ENCODE measurements at places on chromosomes 12 and 14.

- DNase-seq, result no peak
Observed at GRCh38 chr12:2374092-2374906, 321.5 kb downstream of the CACNA1C start.

GRCh38 chr14:85115921-85116320 is 414.0 kb upstream of the FLRT2 start:
- no peak for DNase-seq

DNA sequence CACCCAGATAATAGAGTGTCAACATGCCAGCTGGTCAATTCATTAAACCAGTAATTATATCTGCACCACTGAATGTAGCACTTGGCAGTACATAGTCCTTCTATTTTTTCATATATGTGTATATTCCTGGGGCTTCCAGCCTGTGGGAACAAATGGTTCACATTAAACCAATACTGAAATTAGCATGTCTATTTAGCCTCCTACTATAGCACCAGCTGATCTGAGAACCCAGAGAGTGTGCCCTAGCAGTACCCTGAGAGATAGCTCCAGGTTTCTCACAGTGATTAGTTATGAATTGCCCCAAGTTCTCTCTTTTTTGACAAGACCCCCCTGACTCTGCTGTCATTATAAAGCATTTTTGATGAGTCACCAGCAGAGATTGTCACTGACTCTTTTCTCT is 1097.3 kb upstream of the FLRT2 start:
- DNase-seq, result no peak

DNA sequence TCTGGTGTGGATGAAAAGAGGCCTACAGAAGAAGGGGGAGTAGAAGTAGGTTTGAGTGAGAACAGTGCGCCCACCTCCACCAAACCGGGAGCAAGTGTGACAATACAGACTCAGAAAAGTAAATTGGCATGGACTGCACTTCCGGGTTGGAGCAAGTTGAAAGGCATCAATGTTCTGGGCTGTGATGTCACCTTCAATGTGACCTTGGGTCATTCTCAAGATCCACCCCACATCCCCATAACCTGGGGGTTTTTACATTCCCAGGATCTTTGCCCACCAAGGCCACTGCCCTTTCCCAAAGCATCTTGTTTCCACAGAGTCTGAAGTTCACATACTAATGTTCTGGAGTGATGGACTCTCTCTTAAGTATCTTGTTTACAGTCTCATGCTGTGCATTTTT is 5.3 kb upstream of the GZMB start:
- DNase-seq, result no peak

GRCh38 chr12:76113800-76114757 is 29.6 kb upstream of the NAP1L1 start:
- DNase-seq, result no peak

- DNase-seq, result no peak
Observed at GRCh38 chr12:108080363-108080762, 48.7 kb upstream of the WSCD2 start.

DNA sequence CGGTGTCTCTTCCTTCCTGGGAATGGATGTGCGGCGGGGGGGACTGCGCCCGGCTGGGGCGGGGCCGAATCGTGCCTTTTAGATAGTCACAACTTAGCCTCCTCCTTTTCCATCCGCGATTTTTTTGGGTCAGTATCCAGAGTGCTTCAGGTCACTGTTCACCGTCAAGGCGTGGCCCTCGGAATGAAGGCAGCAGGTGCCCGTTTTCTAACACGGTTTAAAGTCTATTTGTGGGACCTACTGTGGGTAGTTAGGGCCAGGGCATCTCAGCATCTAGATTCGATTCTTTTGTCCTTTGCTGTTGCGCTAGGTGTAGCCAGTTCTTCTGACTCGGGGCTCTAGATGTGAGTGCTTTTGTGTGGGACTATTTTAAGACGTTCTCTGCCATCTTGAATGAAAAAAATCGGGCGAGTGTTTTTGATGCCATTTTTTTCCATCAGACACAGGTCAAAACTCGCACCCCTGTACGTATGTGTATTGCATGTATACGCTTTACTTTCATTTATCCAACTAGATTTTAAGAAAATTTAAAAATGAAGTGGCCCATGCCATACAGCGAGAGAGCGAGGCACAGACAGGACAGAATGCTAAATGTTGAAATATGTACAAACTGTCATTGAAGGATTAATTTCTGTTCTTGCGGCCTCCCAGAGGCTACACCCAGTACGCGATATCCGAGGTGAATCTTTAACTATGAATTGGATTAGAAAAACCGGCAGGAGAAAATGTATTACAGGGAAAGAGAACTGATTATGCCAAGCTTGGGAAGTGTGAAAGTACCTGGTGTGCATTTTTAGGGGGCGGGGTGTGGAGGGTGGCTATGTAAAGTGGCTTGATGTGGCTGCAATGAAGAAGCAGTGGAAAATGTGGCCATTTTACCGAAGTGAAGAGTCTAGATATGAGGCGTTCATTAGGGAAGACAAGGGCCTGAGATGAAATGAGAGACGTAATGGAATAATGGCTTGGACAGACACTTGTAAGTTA is 835 bp downstream of the VEZT start:
- DNase-seq, result peak; percentile 46

GRCh38 chr14:57390806-57391516 is 575 bp downstream of the NAA30 start:
- peak; percentile 47 for DNase-seq

- no peak for DNase-seq
Observed at GRCh38 chr12:110199339-110200123, 75.4 kb downstream of the IFT81 start.

GRCh38 chr14:55433880-55434804 is 6.3 kb downstream of the TBPL2 start:
- no peak for DNase-seq

- DNase-seq, result no peak
Observed at GRCh38 chr12:89348894-89349699, 3.2 kb downstream of the DUSP6 start.

GRCh38 chr14:68513137-68513536 is 279.7 kb downstream of the ZFP36L1 start:
- no peak for DNase-seq

DNA sequence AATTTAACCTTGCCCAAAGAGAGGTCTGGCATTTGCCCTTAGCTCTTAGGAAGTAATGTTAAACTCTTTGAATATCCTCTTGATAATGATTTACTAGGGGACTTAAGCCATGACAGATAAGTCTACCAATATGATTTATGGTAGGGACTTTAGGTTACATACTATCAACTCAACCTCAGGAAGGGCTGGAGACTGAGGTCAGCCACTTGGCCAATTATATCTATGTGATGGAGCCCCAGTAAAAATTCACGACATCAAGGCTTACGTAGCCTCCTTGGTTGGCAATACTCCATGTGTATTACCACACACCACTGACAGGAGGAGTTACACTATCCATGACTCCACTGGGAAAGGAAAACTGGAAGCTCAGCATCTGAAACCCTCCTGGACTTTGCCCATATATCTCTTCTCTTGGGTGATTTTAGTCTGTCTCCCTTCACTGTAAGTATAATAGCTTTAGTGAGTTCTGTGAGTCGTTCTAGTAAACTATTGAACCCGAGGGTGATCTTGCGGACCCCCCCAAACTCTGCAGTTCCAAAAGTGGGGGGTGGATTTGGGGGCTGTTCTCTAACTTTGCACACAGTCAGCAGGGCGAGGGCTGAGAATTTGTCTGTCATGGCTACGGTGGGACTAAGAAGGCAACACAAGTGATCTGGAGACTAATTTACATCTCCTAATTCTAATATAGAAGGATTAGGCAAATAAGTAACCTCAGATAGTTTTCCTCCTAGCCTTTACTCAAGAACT is 62.3 kb downstream of the R3HDM2 start:
- no peak for DNase-seq

GRCh38 chr14:53879747-53880146 is 76.9 kb downstream of the BMP4 start:
- no peak for DNase-seq

- no peak for DNase-seq
Observed at GRCh38 chr14:33510991-33511390, 439.9 kb downstream of the EGLN3 start.

DNA sequence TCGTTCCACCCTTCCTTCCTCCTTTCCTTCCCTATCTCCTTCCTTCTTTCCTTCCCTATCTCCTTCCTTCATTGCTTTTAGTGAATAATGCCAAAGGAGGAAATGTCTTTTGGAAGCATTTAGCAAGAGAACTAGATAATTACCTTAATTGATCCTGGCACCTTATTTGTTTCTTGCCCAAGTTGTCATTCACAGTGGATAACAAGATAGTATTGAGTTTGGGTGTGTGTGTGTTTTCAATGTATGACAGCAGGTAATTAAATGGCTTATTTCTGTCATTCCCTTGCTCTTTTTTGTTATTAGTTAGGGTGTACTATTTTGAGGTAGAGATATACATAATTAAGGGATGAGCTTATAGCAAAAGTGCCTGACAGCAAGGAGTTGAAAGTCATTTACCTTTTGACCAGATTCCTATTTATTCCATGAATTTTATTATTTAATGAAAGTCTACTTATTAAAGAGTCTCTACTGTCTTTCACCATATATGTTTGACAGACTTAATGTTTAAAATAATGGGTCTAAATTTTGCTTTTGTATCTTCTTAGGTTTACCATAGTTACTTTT is 30.2 kb downstream of the EID3 start:
- no peak for DNase-seq

DNA sequence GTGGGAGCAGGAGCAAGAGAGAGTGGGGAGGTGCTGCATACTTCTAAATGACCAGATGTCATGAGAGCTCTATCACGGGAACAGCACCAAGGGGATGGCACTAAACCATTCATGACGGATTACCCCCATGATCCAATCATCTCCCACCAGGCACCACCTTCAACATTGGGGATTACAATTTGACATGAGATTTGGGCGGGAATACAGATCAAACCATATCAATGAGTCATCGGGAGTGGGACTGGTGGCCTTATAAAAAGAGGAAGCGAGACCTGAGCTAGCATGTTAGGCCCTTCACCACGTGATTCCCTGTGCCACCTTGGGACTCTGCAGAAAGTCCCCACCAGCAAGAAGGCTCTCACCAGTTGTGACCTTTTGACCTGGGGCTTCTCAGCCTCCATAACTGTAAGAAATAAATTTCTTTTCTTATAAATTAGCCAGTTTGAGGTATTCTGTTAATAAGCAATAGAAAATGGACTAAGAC is 28.7 kb downstream of the COX8C start:
- no peak for DNase-seq

DNA sequence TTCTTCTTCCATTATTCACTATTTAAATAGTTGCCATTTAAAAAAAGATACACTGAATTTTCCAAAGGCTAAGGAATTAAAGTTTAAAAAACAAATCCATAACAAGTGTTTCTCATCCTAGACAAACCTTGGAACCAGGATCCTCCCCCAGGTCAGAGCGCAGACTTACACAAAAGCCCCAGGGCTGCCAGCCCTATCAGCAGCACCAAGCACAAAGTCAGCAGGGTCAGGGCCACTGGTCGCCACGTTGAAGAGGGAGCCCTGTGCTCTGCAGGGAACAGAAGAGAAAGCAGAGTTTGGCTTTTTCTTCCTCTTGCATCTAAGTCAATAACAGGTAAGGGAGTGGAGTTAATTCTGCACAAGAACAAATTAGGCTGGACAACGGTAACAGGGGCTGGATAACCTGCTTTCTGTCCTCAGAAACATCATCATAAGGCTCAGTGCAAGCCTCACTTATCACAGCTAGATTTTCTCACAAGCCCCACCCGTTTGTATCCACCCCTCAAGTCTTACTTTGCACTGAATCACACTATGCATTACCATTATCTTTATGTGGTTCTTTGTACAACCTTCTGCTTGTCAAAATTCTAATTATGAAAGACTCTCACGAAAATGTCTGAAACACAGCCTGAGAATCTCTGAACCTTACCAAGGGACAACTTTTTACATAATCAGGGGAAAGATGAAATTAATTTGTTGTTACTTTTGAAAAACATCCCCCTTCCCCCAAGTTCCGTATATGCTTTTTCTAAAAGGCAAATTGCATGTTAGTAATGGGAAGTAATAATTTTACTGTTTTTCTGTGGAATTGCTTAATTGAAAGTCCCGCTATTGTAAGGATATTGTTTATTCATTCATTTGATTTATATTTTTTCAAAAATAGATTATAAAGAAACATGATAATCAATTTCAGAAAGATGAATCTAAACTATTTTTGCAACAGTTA is 9.6 kb downstream of the CLEC1A start:
- no peak for DNase-seq

- no peak for DNase-seq
Observed at GRCh38 chr12:103422746-103423515, 72.8 kb downstream of the C12orf42 start.

- peak; percentile 71 for DNase-seq
Observed at GRCh38 chr12:57089271-57090245, 644 bp downstream of the NAB2 start.

GRCh38 chr14:30958555-30959407 is 66.7 kb upstream of the AP4S1 start:
- no peak for DNase-seq

DNA sequence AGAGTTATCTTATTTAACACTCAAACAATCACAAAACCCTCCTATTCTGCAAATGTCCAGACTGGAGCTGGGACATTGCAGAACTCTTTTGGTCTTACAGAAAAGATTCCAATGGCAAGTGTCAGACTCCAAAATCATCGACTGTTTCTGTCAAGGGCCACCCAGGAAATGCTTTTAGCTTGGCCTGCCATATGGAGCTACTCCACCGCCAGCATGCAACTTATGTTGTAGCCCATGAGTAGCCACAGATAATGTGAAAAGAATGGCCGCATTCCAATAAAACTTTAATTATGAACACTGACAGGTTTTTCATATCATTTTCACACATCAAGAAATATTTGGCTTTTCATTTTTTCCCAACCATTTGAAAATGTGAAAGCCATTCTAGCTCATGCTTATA is 57.5 kb downstream of the SYNE3 start:
- no peak for DNase-seq

- DNase-seq, result no peak
Observed at GRCh38 chr14:105908481-105908911, 382.1 kb downstream of the TMEM121 start.

DNA sequence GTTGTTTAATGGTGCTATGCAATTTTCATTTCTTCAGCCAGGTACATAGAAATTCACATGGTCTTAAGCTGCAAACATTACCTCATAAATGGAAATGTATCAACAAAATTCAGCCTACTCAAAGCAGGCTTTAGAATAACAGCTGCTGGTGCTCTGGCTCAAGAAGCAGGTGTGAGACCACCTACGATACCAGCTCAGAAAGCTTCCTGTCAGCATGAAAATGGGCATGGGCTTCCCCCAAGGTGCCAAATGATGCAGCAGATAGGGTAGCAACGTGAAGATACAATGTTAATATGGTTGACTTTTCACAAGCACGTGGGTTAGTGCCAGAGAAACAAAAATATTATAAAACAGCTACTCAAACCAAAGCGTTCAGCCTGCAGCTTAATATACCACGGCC is 343.4 kb upstream of the PRICKLE1 start:
- DNase-seq, result no peak
